Stimulated activated CD4-positive, alpha-beta T cell treated with anti-CD3 and anti-CD28 coated beads, Interleukin-2, amount 100 ng/mL, for 24 hours (primary cell): ENCODE measurements at places on chromosomes 13 and 19.

- DNase-seq = no peak
Observed at GRCh38 chr13:109821103-109821502, 34.7 kb upstream of the IRS2 start.

GRCh38 chr19:1401138-1401888 is at the start of gene GAMT:
Gene GAMT (minus strand): TSS chr19:1401542. CDS start chr19:1401476, 66 bp downstream.
- DNase-seq = peak; percentile 73

DNA sequence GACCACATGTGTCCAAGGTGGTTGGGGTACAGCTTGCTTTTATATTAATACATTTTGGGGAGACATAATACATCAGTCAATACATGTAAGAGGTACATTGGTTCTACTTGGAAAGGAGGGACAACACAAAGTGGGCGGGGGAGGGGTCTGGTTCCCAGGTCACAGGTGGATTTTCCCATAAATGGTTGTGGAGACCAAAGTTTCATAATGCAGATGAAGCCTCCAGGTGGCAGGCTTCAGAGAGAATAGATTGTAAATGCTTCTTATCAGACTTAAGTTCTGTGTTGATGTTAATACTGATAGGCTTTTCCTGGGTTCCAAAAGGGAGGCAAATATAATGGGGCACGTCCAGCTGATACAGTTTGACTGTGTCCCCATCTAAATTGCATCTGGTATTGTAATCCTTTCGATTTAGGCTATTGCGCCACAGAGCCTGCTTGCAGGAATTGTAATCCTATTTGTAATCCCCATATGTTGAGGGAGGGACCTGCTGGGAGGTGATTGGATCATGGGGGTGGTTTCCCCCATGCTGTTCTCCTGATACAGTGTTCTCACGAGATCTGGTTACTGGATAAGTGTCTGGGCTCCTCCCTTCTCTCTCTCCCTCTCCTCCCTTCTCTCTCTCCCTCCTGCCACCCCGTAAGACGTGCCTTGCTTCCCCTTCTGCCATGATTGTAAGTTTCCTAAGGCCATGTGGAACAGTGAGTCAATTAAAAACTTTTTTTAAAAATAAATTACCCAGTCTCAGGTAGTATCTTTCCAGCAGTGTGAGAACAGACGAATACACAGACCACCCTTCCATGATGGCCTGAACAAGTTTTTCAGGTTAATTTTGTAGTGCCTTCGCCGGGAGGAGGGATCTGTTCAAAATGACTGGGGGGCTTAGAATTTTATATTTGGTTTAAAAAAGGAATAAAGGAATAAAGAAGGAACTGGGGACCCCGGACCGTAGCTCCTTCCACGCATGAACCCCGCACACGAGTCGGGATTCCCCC is 44.9 kb downstream of the ZNF823 start:
- no peak for DNase-seq

GRCh38 chr13:104936304-104936703 is 1599.2 kb downstream of the EFNB2 start:
- DNase-seq = no peak

- DNase-seq = no peak
Observed at GRCh38 chr13:109875746-109876145, 89.4 kb upstream of the IRS2 start.

DNA sequence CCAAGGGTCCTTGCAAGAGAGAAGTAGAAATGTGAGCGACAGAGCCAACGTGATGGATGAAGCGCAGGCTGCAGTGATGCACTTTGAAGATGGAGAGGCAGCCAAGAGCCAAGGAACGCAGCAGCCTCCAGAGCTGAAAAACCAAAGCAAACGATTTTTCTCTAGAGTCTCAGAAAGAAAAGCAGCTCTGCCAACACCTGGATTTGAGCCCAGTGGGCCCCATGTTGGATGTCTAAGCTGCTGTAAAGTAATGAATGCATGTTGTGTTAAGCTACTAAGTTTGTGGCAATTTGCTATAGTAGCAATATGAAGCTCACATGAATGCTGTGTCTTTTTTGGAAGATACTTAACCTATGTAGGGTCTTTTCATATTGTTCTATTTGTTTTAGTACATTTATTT is 894.3 kb downstream of the EFNB2 start:
- DNase-seq = no peak

- DNase-seq = no peak
Observed at GRCh38 chr19:18733196-18733647, 49.7 kb downstream of the CRTC1 start.

- no peak for DNase-seq
Observed at GRCh38 chr19:52307275-52307674, 10.3 kb downstream of the ZNF480 start.

DNA sequence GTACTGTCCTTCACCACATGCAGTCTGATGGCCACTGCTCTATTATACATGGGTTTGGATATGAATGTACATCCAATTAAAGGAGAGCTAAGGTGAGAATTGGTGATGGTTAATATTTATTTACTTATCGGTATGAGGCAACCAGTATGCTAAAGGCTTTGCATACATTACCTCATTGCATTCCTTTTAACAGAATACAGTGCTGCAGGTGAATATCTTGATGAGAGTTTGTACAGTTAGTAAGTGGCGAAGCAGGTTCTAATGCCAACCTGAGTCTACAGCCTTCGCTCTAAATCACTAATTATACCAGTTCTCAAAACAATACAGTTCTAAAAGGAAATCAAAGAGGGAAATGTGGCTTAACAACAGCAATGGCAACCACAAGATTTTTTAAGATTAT is 284.1 kb downstream of the ITGBL1 start:
- DNase-seq = no peak

DNA sequence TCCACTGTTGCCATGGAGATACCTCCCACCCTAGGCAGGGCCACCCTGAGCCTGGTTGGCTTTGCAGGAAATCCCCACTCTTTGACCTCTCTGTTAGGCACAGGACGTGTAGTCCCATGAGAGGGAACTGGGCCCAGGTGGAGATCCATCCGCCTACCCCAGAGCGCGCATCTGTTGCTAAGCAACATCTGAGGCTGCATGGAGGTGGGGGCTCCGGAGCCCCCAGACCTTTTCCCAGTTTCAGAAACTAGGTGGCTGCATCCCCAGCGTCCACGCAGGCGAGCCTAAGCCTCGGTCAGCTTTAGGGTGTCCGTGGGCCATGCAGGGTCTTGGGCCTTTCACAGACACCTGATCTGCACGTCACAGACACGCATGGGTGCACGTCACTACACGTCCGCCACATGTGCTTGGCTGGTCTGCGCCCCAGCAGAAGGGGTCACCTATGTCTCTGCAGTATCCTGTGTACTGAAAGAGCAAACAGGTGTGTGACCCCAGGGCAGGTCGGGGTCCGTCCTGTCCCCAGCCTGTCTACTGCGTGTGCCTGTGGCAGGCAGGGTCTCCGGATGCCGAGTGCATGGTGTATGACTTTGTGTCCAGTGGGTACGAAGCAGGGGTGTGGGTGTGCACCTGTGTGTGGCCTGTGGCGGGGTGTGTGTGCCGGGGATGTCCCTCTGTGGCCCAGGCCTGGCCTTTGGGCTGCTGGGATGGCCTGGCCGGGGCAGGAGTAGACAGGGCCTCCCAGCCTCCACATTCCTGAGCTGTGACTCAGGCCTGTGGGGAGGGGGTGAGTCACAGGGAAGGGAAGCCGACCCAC is 4.1 kb upstream of the CIRBP start:
- no peak for DNase-seq

DNA sequence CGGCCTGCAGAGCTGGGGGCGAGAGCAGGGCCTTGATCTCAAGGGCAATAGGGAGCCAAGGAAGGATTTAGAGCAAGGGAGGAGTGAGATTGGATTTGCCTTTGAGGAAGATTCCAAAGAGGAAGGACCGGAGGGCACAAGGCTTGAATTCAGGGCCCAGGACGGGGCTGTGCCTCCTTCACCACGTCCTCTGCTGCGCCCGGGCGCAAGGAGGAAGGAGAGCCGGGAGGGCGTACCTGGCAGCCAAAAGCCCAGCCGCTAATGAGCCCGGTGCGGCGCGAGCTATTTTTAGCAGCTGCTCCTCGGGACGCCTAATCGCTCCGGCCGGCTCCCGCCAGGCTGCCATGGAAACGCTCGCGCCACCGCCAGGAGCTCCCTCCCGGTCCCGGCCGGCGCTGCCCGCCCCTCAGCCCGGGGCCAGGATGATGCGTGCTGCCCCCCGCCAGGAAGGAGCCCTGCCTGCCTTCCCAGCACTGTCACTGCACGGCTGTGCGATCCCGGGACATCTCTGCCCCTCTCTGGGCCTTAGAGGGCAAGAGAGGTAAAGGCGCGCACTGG is 31.3 kb downstream of the TINCR start:
- no peak for DNase-seq

DNA sequence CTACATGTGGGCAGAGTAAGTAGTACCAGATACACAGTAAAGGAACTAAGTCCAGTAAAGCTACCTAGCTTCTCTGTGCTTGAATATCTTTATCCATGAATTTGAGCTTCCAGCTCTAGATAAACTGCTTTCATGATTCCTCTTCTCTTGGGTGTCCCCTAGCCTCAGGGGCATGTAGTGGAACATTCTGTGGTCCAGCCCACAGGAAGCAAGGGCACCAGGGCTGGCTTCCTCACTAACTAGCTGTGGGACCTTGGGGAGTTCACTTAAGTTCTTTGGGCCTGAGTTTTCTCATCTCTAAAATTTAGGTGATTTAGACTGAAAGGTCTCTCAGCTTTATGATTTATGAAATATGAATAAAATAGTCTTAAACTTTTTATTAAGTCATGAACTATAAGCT is 185.7 kb downstream of the KATNAL1 start:
- DNase-seq = no peak

DNA sequence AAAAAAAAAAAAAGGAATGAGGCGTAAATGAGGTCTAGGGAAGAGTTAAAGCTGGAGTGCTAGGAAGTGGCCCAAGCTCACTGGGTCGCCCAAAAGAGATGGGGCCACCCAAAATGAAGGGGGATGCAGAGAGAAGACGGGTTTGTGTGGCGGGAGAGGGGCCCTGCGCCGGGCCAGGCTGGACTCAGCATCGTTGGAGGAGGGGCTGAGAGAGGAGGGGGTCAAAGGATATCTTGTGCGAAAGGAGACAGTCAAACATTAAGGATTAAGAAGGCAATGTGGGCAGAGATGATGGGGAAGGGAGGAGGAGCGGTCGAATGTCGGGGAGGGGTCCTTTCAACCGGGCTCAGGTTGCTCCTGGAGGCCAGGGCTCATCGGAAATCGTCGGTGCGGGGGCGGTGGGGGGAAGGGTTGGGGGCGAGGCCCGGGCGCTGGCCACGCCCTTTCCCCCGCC is 825 bp upstream of the CARM1 start:
- DNase-seq = no peak

- DNase-seq = no peak
Observed at GRCh38 chr13:113889467-113889866, 25.6 kb upstream of the GAS6 start.

DNA sequence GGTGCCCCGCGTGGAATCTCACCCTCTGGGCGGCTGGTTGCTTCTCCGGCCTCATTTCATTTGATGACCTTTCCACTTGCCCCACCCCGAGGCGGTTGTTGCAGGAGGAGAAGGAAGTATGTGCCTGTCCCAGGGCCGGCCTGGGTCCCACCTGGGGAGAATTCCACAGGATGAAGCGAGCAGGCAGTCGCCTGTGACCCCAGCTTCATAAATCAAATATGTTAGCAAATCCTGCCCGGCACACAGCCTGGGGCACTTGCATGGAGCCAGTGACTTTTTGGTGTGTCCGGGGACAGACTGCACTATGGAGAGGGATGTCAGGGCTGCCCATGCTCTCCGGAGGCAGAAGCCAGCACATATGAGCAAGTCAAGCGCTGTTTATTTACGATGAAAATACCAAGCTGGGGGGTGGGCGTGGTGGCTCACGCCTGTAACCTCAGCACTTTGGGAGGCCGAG is 19.7 kb upstream of the ZBTB7A start:
- no peak for DNase-seq

DNA sequence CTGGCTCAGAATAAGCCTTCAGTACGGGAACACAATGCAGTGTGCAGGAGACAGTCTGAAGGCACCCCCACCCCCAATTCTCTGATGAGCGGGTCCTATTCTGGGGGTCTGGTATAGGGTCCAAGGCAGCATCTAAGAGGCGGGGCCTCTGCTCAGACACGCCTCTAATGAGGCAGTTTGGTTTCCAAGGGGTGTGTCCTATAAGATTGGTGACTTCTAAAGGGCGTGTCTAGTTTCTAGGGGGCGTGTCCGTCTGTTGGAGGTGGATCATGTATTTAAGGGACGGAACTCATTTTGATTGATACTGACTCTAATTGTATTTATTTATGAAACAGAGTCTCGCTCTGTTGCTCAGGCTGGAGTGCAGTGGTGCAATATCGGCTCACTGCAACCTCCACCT is 8.7 kb downstream of the FIZ1 start:
- DNase-seq = no peak

- no peak for DNase-seq
Observed at GRCh38 chr19:38648769-38649304, 1.4 kb downstream of the ACTN4 start.

DNA sequence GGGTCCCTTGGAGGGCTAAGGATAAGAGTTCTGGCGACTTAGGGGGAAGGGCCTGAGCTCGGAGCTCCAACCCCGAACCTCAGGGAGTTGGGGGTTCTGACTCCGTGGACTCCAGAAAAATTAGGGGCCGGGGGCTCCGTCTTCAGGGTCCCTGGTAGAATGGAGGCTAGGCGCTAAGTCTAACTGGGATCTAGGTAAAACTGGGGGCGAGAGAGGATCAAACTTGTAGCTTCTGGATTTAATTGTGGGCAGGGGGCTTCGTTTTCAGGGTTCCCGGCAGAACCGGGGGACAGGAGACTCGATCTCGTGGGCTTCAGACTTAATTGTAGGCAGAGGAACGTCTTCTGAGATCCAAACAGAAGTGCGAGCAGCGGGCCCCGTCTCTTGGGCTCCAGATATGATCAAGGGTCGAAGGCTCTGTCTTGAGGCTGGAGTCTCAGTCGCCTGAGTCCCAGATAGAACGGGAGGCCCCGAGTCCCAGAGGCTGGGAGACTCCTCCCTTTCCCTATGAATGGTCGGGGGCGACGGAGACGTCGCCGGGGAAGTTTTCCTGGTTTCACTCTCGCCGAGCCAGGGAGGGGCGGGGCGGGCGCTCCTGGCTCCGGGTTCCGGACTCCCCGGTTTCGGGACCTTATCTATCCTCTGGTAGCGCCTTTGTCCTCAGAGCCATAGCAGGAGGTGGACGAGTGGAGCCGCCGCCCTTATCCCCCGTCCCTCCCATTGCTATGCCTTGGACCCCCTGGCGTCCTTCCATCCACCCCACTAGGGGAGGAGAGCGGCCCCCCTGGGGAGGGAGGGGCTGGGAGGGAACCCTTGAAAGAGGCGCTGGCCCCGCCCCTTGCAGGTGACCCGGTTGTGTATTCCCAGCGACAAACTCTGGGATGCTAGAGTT is 1.3 kb downstream of the NECTIN2 start:
- DNase-seq = no peak

GRCh38 chr19:39083599-39083982 is 577 bp upstream of the ACP7 start:
- DNase-seq = no peak

GRCh38 chr13:21895779-21896178 is 224.9 kb downstream of the FGF9 start:
- no peak for DNase-seq

GRCh38 chr19:13765395-13766094 is 1.2 kb downstream of the MRI1 start:
- no peak for DNase-seq
